ENCODE measurements at places on chromosomes 7 and 10. TPM values are rescaled to one million over a fixed set of nuclear protein-coding genes. Genes with fewer than 3 reads are reported as not detected.
A peak's percentile ranks its signal among the peaks of the same experiment; 100 is the strongest.

Gene FOXI2
- total RNA-seq: not detected

Gene TMEM229A
- not detected for total RNA-seq

Gene IFT22
- 6.3 TPM for total RNA-seq

Gene ABCC2
- 257 TPM for total RNA-seq

Gene CYP3A7
- total RNA-seq: 19.8 TPM

Gene LRRD1
- not detected for total RNA-seq

Gene LGI1
- 0.86 TPM for total RNA-seq

Gene TUBAL3
- total RNA-seq: not detected

Gene PLA2G12B
- total RNA-seq: 50.9 TPM

Gene NEUROD6
- not detected for total RNA-seq

Gene OR2A42
- not detected for total RNA-seq

GRCh38 chr7:157580324-157580723 is 243.5 kb downstream of the DNAJB6 start:
- no peaks in the 10 kb centered on the region for H3K27me3 ChIP-seq
- no peaks in the 10 kb centered on the region for H3K36me3 ChIP-seq
- H3K4me1 ChIP-seq: no peaks in the 10 kb centered on the region
- no peak overlapping the region for H3K27ac ChIP-seq

- no peaks in the 10 kb centered on the region for H3K36me3 ChIP-seq
- no peaks in the 10 kb centered on the region for H3K4me1 ChIP-seq
- H3K27ac ChIP-seq: no peak overlapping the region
- H3K27me3 ChIP-seq: no peaks in the 10 kb centered on the region
- H3K4me3 ChIP-seq: no peak overlapping the region
Measured at GRCh38 chr10:7507887-7508726, 97.3 kb upstream of the SFMBT2 start.

GRCh38 chr7:52838981-52839411 is 196.4 kb upstream of the POM121L12 start:
- H3K27ac ChIP-seq: no peak overlapping the region
- no peak overlapping the region for H3K4me3 ChIP-seq
- DNase-seq: no peak
- no peaks in the 10 kb centered on the region for H3K4me1 ChIP-seq

DNA sequence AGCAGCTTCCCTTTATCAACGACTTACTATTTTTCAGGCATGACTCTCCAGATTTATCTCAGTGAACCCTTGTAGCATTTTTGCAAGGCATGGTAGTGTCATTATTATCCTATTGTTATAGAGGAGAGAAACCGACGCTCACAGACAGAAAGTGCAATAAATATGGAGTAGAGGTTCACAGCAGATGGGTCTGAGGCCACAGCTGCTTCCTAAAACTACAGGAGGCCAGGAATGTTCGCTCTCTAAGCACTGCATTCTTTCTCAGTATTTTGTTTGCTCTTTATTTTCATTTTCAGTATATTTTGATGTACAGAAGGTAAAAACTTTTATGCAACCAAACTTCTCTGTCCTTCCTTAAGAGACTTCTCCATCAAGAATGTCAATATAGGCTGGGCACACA is 4.5 kb upstream of the AEBP1 start:
- no peaks in the 10 kb centered on the region for H3K36me3 ChIP-seq
- H3K27ac ChIP-seq: no peak overlapping the region
- no peaks in the 10 kb centered on the region for H3K4me1 ChIP-seq
- no peaks in the 10 kb centered on the region for H3K27me3 ChIP-seq

- no peaks in the 10 kb centered on the region for H3K27me3 ChIP-seq
- no peaks in the 10 kb centered on the region for H3K36me3 ChIP-seq
- H3K4me3 ChIP-seq: no peak overlapping the region
- DNase-seq: no peak
Measured at GRCh38 chr7:119903085-119903484, 369.9 kb upstream of the KCND2 start.

GRCh38 chr7:66355756-66356155 is 150.6 kb downstream of the TPST1 start:
- peaks cover 4% of the 10 kb centered on the region for H3K36me3 ChIP-seq
- H3K4me1 ChIP-seq: no peaks in the 10 kb centered on the region
- H3K27me3 ChIP-seq: no peaks in the 10 kb centered on the region
- no peak overlapping the region for H3K27ac ChIP-seq

DNA sequence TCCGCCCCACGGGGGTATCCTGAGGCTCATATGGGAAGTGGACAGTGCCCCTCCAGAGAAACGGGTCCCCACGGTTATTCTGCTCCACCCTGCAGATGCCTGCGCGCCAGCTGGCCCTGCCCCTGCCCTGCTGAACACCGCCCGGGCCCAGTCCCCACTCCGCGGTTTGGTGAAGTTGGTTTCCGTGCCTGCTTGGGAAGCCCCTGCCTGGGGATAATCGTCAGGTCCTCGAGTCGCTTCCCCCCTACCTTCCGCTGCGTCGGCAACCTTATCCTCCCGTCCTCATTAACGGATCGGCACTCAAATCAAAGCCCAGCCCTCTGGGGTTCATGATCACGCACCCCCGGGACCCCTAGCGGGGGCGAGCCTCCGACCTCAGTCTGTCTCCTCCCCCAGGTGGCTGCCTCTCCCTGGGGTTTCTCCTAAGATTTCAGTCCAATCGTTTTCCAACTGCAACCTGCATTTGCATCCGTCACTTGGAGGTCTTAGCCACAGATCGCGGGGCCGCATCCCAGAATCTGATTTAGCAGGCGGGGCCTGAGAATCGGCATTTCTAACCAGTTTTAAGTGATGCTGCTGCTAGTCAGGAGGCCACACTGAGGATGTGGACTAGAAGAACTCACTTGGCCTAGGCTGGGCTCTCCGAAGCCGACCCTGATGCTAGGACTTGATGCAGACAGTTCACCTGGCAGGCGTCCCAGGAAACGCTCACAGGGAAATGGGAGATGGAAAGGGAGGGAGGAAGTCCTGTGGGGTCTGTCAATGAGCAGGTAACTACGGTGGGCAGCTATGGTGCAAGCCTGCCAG is 27.6 kb downstream of the WDR86 start:
- no peaks in the 10 kb centered on the region for H3K4me1 ChIP-seq
- H3K27ac ChIP-seq: no peak overlapping the region
- no peak overlapping the region for H3K4me3 ChIP-seq
- H3K36me3 ChIP-seq: peaks cover 4% of the 10 kb centered on the region

DNA sequence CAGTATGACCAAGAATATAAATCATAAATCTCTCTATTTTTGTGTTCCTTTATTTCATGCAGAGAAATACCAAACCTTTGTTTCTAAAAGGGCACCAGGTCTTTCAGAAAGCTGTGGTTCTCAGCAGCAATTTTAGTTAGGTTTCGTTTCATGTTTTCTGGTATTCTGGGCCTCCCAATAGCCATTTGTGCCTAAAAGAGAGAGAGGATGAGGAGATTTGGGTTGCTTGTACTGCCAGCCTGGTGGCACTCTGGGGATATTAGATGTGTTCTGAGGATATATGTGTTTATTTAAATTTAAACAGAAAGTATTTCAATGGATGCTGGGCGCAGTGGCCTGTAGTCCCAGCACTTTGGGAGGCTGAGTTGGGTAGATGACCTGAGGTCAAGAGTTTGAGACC is 471.7 kb downstream of the AUTS2 start:
- no peak overlapping the region for H3K27ac ChIP-seq
- no peak overlapping the region for H3K4me3 ChIP-seq
- H3K4me1 ChIP-seq: peaks cover 12% of the 10 kb centered on the region
- no peaks in the 10 kb centered on the region for H3K36me3 ChIP-seq

- no peaks in the 10 kb centered on the region for H3K27me3 ChIP-seq
- no peak overlapping the region for H3K27ac ChIP-seq
- H3K4me3 ChIP-seq: no peak overlapping the region
- H3K36me3 ChIP-seq: peaks cover 38% of the 10 kb centered on the region
- H3K4me1 ChIP-seq: no peaks in the 10 kb centered on the region
Measured at GRCh38 chr7:26192485-26193087, 8.0 kb downstream of the HNRNPA2B1 start.

GRCh38 chr7:49089717-49090116 is 165.4 kb downstream of the CDC14C start:
- H3K4me1 ChIP-seq: no peaks in the 10 kb centered on the region
- H3K27ac ChIP-seq: no peak overlapping the region
- H3K36me3 ChIP-seq: no peaks in the 10 kb centered on the region
- DNase-seq: no peak
- no peaks in the 10 kb centered on the region for H3K27me3 ChIP-seq

- H3K27me3 ChIP-seq: no peaks in the 10 kb centered on the region
- no peaks in the 10 kb centered on the region for H3K4me1 ChIP-seq
- no peak overlapping the region for H3K27ac ChIP-seq
Measured at GRCh38 chr7:7228967-7229366, 46.6 kb downstream of the C1GALT1 start.

- no peak overlapping the region for H3K4me3 ChIP-seq
- H3K27ac ChIP-seq: no peak overlapping the region
- no peak for DNase-seq
- H3K36me3 ChIP-seq: no peaks in the 10 kb centered on the region
- H3K4me1 ChIP-seq: no peaks in the 10 kb centered on the region
Measured at GRCh38 chr10:128481152-128481840, 355.1 kb upstream of the MKI67 start.

- H3K36me3 ChIP-seq: peaks cover 3% of the 10 kb centered on the region
- no peak for DNase-seq
- H3K4me1 ChIP-seq: no peaks in the 10 kb centered on the region
- H3K27me3 ChIP-seq: no peaks in the 10 kb centered on the region
Measured at GRCh38 chr10:104317726-104318299, 20.5 kb downstream of the ITPRIP start.

GRCh38 chr10:16116404-16117304 is 256.3 kb upstream of the MINDY3 start:
- no peak overlapping the region for H3K27ac ChIP-seq
- no peak for DNase-seq
- no peak overlapping the region for H3K4me3 ChIP-seq
- no peaks in the 10 kb centered on the region for H3K36me3 ChIP-seq

DNA sequence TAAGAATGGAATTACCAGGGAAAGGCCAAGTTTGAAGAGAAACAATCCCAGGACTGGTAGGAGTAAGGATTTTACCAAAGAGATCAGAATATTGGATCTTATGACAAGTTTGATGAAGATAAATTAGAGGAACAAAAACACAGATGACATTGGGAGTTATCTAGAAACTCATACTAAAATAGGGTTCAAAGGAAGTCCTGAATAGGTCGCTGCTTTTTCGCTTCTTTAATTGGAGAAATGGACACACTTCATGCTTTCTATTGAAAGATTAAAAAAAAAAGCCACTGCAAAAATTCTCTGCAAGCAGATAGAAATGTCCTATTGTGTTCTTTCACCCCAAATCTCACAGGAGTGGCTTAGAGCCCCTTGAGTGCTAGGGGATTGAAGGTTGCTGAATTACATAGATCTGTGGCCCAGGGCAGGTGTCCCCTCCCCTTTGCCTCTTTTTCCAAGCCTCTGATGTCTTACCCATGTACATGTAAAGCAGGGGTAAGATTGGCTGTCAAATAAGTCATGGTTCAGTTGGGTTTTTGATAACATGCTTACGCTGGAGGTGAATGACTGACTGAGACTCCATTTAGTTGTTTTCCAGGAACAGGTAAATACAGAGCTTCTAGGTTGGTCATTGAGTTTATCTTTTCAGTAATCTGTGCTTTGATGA is 152.0 kb downstream of the OR13A1 start:
- no peak overlapping the region for H3K27ac ChIP-seq
- H3K4me3 ChIP-seq: no peak overlapping the region
- no peak for DNase-seq
- H3K27me3 ChIP-seq: no peaks in the 10 kb centered on the region

GRCh38 chr7:537911-538634 is 18.4 kb upstream of the PDGFA start:
- no peak overlapping the region for H3K4me3 ChIP-seq
- no peaks in the 10 kb centered on the region for H3K27me3 ChIP-seq
- H3K27ac ChIP-seq: no peak overlapping the region
- DNase-seq: no peak

GRCh38 chr7:142375710-142376313 is 118.0 kb upstream of the PRSS58 start:
- no peaks in the 10 kb centered on the region for H3K36me3 ChIP-seq
- no peaks in the 10 kb centered on the region for H3K4me1 ChIP-seq
- H3K27me3 ChIP-seq: no peaks in the 10 kb centered on the region
- H3K4me3 ChIP-seq: no peak overlapping the region
- DNase-seq: no peak

- no peak overlapping the region for H3K4me3 ChIP-seq
- no peaks in the 10 kb centered on the region for H3K27me3 ChIP-seq
- H3K4me1 ChIP-seq: no peaks in the 10 kb centered on the region
- no peaks in the 10 kb centered on the region for H3K36me3 ChIP-seq
Measured at GRCh38 chr7:83429493-83429892, 219.4 kb downstream of the SEMA3E start.

GRCh38 chr10:129272176-129272575 is 194.9 kb upstream of the MGMT start:
- no peaks in the 10 kb centered on the region for H3K4me1 ChIP-seq
- H3K4me3 ChIP-seq: no peak overlapping the region
- no peak overlapping the region for H3K27ac ChIP-seq
- no peaks in the 10 kb centered on the region for H3K27me3 ChIP-seq
- no peak for DNase-seq

DNA sequence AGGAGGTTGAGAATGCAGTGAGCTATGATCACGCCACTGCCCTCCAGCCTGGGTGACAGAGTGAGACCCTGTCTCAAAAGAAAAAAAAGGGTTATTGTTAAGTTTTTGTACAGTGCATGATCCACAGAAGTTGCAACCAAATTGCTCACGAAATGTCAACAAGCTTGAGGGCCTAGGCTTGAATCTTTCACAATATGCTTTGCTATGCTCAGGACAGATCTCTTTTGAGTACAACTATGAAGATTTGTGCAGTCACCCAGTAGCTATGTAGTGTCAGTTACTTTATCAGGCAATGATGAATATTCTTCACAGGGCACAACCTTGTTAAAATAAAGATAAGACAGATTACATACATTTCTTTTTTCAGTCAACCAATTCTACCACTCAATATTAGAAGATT is 109.2 kb downstream of the PRTFDC1 start:
- H3K36me3 ChIP-seq: no peaks in the 10 kb centered on the region
- H3K27ac ChIP-seq: no peak overlapping the region
- no peak for DNase-seq
- no peaks in the 10 kb centered on the region for H3K27me3 ChIP-seq
- H3K4me1 ChIP-seq: no peaks in the 10 kb centered on the region

GRCh38 chr10:89535171-89536012 is at the start of gene SLC16A12:
Gene SLC16A12 (minus strand): TSS chr10:89535594. CDS start chr10:89462578, 73,016 bp downstream.
- no peaks in the 10 kb centered on the region for H3K36me3 ChIP-seq
- DNase-seq: peak; percentile 25
- no peaks in the 10 kb centered on the region for H3K4me1 ChIP-seq
- H3K27me3 ChIP-seq: no peaks in the 10 kb centered on the region
- no peak within 1 kb of the TSS for H3K27ac ChIP-seq
- peak within 1 kb of the TSS; percentile 52 for H3K4me3 ChIP-seq
